ENCODE measurements at places on chromosomes 5 and 9.

- DNase-seq, result no peak
Measured at GRCh38 chr5:148352696-148353095, 17.3 kb downstream of the SPINK9 start.

- DNase-seq, result no peak
Measured at GRCh38 chr5:61622156-61622555, 290.1 kb downstream of the ZSWIM6 start.

- peak; percentile 87 for DNase-seq
Measured at GRCh38 chr5:78813906-78814530, 165.4 kb upstream of the LHFPL2 start.

- DNase-seq, result no peak
Measured at GRCh38 chr9:124598048-124598447, 90.8 kb upstream of the NR5A1 start.

DNA sequence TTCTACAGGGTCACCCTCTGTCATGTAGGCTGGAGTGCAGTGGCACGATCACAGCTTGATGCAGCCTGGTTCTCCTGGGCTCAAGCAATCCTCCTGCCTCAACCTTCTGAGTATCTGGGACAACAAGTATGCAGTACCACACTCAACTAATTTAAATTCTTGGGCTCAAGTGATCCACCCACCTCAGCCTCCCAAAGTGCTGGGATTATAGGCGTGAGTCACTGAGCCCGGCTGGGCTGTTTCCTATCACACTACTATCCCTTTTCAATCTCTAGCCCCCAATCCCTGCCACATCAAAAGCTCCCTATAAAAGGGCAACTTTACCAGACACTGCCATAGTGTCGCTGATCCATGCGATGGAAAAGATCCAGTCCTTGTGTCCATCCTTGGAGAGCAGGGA, 20.4 kb downstream of the DCAF12 start:
- DNase-seq, result no peak

GRCh38 chr5:76441890-76442673, 39.0 kb downstream of the IQGAP2 start:
- no peak for DNase-seq

All from fibroblast of skin of left biceps (primary cell).